ENCODE measurements at places on chromosomes 7 and 10.
A peak's percentile ranks its signal among the peaks of the same experiment; 100 is the strongest.

DNA sequence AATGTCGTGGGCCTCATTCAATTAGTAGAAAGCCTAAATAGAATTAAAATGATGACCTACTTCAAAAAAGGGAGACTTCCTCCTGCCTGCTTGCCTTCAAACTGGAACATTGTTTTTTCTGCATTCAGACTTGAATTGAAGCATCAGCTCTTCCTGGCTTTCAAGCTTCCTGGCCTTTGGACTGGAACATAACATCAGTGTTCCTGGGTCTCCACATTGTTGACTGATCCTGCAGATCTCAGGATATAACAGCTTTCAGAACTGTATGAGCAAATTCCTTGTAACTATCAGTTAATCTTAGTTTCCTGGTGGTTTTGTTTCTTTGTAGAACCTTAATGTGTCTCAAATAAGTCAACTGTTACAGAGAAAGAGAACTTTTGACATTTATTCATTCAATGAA is 18.6 kb downstream of the MAGI2 start:
- DNase-seq: no peak

DNA sequence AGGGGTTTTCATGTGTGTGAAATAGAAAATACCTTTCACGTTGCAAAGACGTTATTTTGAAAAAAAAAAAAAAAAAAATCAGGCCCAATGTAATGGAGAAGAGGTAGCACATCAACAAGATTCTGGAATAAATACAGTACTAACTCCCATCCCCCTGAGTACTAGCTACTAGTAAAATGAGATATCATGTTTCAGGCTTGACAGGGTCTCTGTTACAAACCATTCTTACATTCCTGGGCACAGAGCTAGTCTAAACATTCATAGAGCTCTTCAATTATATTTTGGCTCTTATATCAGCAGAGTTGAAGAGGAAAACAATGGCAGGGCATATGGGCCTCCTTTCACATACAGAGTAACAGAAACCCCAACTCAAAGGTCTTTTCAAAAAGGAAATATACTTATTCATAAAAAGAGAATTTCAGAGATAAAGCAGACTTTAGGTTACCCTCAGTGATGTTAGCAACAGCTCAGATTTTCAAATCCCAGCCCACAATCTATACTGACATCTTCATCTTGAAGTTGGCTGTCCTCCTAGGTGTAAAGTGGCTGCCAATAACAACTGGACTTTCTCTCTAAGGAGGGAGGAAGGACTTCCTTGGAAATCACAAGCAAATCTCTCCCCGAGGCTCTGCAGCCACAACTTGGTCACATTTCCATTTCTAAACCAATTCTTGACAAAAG is 18.6 kb downstream of the C7orf33 start:
- no peak for DNase-seq

DNA sequence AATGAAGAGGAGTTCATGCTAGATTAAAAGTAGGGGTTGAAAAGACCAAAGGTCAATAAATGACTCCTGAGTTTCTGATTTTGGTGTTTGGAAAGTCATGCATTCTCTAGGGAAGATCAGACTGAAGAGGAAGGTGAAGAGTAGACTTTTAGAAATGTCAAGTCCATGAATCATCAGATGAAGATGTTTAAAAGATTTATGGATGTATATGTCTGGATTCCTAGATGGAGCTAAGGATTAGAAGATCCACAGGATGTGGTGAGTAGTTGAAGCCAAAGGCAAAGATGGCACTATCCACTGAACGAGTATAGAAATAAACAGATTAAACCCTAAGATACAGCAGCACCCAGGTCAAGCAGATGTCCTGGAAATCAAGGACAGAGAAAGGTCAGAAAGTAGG is 298.5 kb downstream of the GPAM start:
- DNase-seq: no peak

DNA sequence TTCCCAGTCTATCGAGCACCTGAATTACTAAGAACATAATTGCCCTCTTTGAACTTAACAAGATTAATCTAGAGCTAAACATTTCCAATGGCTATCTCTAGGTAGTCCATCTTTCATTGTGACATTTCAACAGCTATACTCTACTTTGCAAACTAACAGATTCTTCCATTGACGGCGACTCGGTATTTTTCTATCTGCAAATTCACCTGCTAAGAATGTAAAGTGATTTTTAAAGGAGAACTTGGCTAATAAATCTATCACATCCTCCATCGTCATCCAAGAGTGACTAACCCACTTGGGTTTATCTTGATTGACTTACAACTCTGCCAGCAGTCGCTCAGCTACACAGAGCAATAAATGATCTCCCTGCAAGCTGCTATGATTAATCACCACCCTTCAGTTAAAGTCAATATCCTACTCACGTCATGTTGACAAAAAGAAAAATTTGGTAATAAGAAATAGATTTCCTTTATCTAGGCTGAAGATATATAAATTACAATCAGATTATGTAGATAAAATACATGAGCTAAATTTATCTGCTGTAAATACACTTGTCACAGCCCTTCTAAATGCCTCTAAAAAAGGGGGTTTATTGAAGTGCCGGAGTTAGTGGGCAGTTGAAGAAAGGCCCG is 99.5 kb downstream of the SFMBT2 start:
- DNase-seq: no peak

DNA sequence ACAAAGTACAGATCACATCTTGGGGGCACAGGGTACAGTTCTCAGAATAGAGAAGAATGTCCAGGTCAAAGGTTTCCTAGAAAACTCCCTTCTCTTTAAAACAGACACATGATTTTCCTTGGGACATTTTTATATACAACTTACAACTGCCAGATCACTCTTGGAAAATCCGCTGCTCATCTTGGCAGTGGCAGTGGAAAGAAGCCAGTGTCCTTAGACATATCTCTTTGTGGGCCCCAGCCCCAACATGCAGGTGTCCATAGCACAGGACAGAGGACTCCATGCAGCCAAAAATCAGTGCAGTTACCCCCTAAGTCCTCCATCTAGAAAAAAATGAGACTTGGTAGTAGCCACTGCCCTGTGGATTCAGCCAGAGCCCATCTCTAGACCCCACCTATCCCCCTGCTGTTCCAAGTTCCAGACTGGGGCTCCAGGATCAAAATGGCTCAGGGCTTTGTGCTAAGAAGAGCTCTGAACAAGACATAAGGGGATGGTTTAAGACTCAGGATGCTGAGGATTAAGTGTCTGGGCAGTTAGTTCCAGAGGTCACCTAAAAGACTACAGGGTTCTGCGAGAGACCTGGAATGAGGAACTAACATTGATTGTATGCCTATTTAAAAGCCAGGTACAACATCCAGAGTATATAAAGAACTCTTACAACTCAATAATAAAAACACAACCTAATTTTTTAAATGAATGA is 34.4 kb downstream of the HIPK2 start:
- DNase-seq: no peak

- DNase-seq: no peak
Observed at GRCh38 chr10:1205450-1206030, 149.4 kb downstream of the WDR37 start.

GRCh38 chr7:70856901-70857630 is 274.9 kb upstream of the GALNT17 start:
- DNase-seq: peak; percentile 47

DNA sequence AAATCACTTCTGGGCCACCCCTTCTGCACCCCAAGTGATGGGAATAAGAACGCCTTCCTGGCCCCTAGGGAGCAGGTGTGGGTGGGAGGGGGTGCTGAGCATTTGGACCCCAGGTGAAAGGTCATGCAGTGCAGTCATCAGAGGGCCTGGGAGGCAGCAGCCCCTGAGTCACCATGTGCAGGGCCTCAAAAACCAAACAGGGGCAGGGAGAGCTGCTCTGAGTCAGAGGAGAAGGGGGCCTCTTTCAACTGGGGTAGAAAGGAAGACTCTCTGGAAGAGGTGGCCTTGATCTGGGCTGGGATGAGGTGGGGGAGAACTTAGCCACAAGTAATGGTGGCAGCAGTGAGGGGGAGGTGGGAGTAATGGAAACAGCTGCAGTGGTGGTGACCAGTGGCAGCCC is 164.3 kb downstream of the BUB3 start:
- DNase-seq: no peak

- DNase-seq: no peak
Observed at GRCh38 chr7:20417675-20418382, 87.1 kb downstream of the ITGB8 start.

DNA sequence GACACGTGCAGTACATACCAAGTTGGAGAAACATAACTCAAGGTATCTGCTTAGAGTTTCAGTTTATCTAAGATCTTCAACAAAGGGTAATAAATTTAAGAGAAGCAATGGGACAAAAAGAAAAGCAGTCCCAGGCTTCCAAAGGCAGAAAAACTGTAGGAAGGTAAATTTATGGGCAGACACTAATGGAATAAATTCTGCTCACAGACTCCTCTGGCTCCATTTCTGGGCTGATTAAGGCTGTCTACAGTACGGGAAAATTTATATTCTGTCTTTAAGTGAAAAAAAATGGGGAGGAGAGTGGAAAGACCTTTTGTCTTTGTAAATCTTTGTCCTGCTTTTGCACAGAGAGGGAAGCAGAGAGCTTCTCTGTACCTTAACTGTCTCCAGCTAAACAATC is 587.5 kb upstream of the IGFBP3 start:
- DNase-seq: no peak

GRCh38 chr10:75606203-75606779 is 174.9 kb downstream of the LRMDA start:
- no peak for DNase-seq

DNA sequence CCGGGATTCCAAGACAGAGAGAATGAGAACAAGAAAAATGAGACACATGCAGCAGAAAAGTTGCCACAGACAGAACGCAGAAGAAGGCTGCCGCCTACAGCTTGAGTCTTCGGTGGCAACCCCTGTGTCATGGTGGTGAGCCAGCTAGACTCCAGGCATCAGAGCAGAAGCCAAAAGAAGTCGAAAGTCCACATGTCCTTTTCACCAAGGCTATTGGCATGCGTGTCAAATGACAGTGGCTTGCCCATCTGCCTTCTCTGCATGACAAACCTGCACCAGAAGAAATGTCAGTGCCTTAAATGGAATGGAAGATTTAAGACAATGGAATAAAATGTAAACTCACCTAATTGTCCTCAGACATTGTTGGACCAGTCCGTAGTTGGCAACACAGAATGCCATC is 93.9 kb upstream of the NPSR1 start:
- DNase-seq: no peak

GRCh38 chr10:13637303-13637856 is 50.6 kb downstream of the PRPF18 start:
- no peak for DNase-seq

DNA sequence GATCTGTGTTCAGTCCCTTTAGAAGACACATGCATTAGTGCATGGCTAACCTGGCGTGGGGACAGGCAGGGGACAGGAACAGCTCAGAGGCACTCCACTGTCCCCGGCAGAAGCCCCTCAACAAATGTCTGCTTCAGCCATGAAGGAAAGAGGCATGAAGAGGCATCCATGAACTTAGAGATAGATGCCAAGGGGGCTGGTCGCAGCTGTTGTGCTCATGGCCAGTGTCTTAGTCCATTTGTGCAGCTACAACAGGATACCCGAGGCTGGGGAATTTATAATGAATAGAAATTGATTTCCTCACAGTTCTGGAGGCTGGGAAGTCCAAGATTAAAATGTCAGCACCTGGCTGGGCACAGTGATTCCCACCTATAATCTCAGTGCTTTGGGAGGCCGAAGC is 14.5 kb upstream of the GNA12 start:
- no peak for DNase-seq

- DNase-seq: peak; percentile 22
Observed at GRCh38 chr10:113326160-113327111, 226.4 kb upstream of the HABP2 start.

- no peak for DNase-seq
Observed at GRCh38 chr10:89250865-89251408, 638 bp downstream of the LIPA start.

GRCh38 chr7:131480384-131481315 is 75.8 kb downstream of the PODXL start:
- DNase-seq: no peak

GRCh38 chr10:3018247-3018646 is 49.1 kb upstream of the PFKP start:
- no peak for DNase-seq

GRCh38 chr7:128304212-128304611 is 39.5 kb downstream of the RBM28 start:
- DNase-seq: no peak

GRCh38 chr7:76343294-76343930 is 15.4 kb downstream of the YWHAG start:
- DNase-seq: no peak

- DNase-seq: no peak
Observed at GRCh38 chr7:22821702-22822485, 755 bp downstream of the TOMM7 start.

DNA sequence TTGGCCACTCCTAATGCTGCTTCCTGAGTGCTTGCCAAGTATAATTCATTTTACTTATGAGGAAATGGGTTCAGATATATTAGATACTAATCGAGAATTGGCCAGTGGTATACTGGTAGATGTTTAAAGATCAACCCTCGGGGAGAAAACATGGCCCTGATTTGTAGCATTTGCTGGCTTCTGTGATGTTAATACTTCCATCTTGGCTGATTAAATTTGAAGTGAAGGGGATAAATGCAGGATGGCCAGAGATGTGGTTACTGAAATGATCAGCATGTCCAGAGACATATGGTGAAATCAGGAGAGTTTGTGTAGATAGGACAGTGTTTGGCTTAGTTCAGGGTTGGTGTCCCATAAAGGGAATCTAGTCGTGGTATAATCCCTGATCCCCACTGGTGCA is 11.2 kb downstream of the UBE2D4 start:
- no peak for DNase-seq

DNA sequence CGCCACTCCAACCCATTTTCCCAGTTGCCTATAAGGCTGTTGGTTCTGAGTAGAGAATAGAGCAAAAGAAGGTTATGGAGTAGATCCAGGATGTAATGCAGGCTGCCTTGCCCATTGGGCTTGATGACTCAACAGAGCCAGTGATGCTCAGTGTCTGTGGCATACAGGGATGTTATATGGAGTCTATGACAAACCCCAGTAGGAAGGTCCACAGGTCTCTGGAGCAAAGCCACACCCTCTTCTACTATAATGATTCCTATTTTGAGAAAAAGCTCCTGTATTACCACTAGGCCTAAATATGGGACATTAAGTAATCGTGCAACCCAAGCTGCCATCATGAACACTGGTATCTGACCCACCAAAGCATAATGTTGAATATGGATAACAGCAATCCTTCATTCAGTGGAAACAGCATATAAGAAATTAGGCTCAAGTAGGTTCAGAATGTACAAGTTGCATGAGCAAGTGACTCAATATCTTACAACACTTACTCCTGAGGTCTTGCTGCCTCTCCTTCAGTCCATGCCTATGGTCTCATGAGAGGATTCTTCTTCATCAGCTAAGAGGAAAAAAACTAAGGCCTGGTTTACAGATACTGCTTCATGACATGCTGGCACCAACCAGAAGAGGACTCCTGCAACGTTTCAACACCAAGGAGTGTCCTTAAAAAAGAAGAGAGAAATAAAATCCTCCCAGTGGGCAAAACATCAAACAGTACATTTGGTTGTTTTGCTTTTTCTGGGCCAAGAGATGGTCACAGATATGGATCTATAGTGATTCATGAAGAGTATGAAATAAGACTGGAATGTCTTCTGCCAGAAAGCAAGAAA is 14.8 kb upstream of the FHIP2A start:
- no peak for DNase-seq

Measured in activated naive CD4-positive, alpha-beta T cell treated with Interleukin-2 at 50 U/mL for 16 hours (primary cell).